ENCODE measurements at places on chromosomes 1 and 21.
A peak's percentile ranks its signal among the peaks of the same experiment; 100 is the strongest.

DNA sequence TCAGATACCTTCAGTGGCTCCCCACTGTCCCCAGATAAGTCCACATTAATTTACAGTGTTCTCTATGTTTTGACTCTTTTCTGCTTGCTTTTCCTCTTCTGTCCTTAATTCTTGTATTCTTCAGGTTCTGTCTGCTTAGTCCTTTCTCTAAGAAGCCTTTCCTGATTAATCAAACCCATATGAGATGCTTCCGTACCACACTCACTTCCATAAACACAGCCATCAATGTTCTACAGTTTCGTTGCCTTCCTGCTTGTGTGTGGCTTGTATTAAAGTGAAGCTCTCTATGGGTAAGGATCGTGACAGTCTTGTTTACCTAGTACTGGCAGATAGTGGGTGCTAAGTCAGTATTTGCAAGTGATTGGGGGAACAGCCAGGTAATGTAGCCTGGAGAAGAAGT is 75.9 kb downstream of the PRDM2 start:
- DNase-seq, result no peak

DNA sequence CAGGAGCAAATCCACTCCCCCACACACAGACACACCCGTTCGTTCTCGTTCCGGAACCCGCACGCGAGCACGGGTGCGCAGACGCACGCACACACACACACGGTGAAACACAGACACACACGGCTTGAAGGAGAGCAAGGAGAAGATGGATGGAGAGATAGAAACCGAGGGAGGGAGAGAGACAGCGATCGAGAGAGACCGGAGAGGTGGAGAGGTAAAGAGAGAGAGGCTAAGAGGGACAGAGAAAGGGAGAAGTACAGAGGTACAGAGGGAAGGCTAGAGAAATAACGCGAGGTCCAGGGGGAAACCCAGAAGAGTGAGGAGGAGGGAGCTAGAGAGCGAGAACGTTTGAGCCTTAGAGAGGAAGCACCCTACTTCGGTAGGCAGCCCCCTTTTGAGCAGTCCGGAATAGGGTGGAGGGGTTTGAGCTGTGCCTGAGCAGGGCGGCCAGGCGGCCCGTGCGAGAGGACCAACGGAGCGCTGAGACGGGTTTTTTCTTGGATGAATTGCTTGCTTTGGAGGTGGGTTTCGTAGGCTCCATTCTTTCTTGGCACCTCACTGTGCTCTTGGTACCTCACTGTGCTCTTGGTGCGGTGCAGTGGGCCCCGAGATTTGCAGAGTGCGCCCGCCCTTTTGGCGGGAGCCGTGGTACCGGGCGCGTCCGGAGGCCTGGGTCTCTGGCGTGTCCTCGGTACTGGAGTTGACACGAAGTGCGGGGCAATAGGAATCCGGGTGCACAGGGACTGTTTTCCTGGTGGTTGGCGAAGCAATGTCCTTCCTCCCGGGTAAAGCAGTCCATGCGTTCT is 88.4 kb upstream of the RHOU start:
- DNase-seq, result peak; percentile 16

DNA sequence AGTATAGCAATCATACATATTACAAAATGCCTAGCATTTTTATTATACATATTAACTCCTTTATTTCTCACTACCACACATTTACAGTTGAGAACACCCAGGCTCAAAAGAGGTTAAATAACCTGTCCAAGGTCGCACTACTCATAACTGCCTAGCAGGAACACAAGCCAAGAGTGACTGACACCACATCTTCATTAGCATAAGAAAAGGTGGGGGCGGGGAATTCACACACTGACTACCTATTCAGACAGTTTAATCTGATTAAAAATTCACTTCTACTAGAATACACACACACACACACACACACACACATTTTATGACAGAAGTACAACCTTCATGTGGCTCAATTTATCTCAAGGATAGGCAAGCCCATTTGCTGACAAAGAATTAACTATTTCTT is 77.8 kb upstream of the CACHD1 start:
- no peak for DNase-seq

- no peak for DNase-seq
These were observed 487.5 kb upstream of the CHRM3 start for GRCh38 chr1:238898856-238899255.

- DNase-seq, result no peak
These were observed 96.2 kb upstream of the AKT3 start for GRCh38 chr1:243946253-243946652.

DNA sequence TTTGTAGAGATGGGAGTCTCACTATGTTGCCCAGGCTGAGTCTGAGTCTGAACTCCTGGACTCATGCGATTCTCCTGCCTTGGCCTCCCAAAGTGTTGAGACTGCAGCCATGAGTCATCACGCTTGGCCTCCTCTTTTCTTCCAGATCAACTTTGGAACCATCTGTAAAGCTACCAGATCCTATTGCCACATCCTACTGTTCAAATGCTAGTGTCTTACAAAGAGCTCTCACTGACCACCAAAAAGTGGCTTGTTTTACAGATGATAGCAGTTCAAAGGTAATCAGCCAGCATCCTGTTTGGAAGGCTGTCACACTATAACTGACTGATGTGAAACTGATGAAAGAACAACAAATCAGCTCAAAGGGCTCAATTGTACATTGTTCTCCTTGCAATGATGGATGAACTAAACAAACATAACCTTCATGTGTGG is 221.6 kb downstream of the AKT3 start:
- no peak for DNase-seq
